ENCODE measurements at places on chromosomes 12 and 14.

DNA sequence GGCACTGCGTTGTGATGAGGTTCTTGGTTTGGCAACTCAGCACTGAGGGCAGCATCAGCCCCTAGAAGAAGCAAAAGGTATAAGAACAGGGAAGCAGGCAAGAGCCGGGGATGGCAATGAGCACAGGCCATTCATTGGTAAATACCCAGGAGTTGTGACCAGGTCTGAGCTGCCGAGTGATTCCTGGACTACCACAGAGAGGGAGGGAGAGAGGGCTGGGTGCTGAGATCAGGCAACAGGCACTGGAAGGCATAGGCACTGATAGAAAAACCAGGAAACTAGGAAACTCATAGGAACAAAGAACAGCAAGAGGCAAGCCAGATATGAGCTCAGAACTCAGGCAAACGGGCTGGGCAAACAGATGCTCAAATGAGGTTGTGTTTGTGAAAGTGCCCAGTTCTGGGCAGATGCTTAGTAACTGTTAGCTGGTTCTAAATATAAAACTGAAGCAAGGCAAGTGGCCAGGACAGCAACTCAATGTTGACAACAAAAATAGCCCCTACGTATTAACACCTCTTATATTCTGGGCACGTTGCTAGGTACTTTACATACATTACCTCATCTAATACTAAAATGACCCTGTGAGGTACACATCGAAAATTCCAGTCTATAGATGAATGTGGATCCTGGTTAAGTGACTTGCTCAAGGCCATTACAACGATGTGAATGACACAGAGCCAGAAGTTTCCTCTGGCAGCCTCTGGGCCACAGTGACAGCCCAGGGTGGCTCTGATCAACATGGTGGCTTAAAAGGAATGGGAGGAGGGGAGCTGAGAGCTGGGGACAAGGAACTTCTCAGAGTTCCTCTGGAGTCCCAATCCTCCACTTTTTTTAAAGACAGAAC lies 121.1 kb downstream of the PRMT8 start:
- DNase-seq, result no peak

DNA sequence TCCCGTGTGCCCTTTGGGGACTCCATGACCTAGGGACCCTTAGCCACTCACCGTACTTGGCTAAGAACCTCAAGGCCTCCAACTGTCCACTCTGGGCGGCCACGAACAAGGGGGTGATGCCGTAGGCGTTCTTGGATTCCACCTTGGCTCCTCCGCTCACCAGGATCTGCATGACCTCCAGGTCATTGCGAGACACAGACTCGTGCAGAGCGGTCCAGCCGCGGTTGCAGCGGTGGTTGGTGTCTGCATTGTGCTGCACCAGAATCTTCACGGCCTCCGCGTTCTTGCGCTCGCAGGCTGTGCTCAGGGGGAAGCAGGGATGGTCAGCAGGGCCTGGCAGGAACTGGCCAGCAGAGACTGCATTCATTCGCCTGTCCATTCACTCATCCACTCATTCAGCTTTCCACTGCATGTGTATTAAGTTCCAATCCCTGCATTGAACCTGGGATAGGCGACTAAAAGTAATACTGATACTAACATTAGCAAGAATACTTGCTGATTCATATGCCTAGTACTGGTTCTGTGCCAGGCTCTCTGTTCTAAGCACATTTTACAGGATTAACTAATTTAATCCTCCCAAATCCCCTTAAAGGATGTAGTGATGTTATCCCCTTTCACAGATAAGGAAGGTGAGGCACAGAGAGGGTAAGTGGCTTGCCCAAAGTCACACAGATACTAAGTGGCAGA lies 23.9 kb downstream of the FAM181A start:
- DNase-seq, result no peak

DNA sequence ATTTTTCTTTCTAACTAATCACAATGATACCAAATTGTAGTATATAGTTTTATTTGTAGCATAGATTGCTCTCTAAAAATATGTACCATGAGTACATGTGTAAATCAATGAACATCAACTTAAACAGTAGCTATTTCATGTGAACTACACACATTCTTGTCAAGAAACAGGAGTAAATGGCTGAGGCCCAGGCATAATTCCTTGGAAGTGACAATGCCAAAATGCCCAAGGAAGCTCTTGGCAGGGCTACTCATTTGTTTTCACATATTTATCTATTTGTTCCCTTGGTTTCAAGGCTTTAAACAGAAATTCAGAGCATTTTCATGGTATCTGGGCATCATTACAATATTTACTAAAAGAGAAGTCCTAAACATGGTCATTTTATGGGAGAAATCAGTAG lies 165.7 kb downstream of the SLC16A7 start:
- DNase-seq, result no peak

GRCh38 chr12:57522011-57522886 lies at the start of gene MBD6:
Gene MBD6, plus strand, starts transcription at chr12:57522824. Its CDS starts 1,480 bp downstream, at chr12:57524304.
- peak; percentile 91 for DNase-seq

- no peak for DNase-seq
These were observed 7.6 kb upstream of the MARK3 start for GRCh38 chr14:103377522-103378037.

Measured in GM04504 (cell line).